ENCODE measurements at places on chromosomes 12 and 14.

- no peak for DNase-seq
Observed at GRCh38 chr14:51444353-51445000, 204.4 kb downstream of the TMX1 start.

DNA sequence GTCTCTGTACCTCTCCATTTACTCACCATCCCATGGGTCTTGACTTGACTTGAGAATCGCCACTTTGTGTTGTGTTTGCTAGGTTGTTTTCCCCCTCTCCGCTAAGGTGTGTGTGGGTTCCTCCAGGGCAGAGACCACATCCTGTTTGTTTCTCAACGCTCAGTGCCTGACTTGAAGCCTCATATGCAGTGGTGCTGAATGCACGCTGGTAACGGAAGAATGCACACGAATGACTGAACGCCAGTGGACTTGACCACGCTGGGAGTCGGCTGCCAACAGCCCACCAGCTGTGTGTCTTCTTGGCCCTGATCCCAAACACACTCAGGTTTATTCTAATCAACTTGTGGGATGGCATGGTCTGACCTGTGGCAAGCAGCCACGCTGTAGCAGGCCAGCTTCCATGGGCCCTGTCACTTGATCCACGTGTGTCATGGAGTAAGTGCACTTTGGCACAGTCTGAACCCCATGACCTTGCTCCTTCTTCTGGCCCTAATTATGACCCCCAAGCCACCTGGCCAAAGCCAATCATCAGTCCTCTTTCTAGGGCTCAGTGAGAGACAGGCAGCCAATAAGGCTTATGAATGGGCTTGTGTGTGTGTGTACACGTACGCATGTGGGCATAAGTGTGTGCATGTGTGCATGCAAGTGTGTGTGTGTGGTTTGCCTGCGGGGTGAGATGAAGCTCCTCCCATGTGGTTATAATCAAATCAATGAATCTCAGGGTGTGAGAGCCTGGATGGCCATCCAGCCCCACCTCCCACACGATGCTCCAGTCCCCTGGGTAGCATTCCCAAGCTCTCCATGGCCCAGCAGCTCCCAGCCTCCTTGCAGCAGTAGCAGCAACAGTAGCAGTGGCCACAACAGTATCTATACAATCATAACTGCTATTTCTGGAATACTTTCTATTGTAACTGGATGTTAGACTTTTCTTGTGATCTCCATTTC lies 6.4 kb upstream of the TC2N start:
- DNase-seq = no peak

GRCh38 chr14:54350203-54350602 lies 46.6 kb upstream of the CDKN3 start:
- DNase-seq = no peak

DNA sequence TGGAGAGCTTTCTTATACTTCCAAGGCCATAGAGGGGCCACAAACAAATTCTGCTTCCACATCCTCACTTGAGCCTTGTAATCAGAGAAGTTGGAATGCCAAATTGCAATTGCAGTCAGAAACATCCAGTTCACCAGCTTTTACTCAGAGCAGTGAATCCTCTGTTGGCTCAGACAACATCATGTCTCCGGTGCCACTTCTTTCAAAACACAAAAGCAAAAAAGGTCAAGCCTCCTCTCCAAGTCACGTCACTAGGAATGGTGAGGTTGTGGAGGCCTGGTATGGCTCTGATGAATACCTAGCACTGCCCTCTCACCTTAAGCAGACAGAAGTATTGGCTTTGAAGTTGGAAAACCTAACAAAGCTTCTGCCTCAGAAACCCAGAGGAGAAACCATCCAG lies 217.1 kb downstream of the AKAP6 start:
- DNase-seq = no peak

GRCh38 chr12:69163681-69164362 lies 75.5 kb upstream of the CPSF6 start:
- no peak for DNase-seq

GRCh38 chr12:120849765-120850164 lies 54.4 kb downstream of the SPPL3 start:
- no peak for DNase-seq

All from inflammatory macrophage treated with lipopolysaccharide for 1 hour (primary cell).